ENCODE measurements at places on chromosomes 6 and 20.

DNA sequence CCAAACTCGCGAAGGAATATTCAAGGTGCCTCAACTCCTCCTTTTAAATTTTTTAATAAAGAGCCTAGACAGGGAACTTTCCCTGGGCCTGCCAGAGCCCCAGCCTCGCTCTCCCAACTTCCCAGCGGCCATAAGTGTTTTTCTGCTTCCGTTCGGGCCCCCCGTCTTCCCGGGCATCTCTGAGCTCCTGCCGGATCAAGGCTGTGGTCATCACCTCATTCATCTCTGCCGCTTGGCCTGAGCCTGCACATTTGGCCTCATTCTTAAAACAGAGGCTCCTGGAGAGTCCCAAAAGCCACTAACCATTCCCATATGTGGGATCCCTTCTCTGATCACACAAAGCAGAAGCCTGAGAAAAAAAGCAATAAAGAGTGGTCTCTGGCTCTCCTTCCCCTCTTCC is 969.1 kb upstream of the DEFB115 start:
- DNase-seq = no peak

GRCh38 chr20:36895036-36895435 is 19.1 kb downstream of the TLDC2 start:
- no peak for DNase-seq

GRCh38 chr6:142013287-142013686 is 119.4 kb upstream of the GJE1 start:
- DNase-seq = no peak

GRCh38 chr6:79196912-79197311 is 37.6 kb downstream of the HMGN3 start:
- no peak for DNase-seq

Data from right renal pelvis (tissue), 4 donors.